ENCODE measurements at places on chromosomes 16 and 17.

DNA sequence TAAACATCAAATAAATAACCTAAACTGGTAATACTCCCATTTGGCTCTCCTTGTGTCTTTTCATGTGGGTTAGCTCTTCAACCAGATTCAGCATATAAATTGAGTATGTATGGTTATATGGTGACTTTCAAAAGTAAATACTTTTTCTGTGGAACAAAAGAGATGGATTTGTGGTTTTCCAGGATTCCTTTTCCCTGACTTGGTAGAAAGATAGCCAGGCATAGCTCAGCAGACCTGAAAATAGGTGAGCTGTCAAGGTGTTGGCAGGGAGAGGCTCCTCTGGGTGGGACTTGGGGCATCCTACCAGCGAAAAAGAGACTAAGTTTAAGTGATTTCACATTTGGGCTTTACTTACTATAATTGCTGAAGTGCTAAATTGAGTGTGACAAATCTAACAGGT, 80.3 kb downstream of the FTO start:
- no peak for DNase-seq

DNA sequence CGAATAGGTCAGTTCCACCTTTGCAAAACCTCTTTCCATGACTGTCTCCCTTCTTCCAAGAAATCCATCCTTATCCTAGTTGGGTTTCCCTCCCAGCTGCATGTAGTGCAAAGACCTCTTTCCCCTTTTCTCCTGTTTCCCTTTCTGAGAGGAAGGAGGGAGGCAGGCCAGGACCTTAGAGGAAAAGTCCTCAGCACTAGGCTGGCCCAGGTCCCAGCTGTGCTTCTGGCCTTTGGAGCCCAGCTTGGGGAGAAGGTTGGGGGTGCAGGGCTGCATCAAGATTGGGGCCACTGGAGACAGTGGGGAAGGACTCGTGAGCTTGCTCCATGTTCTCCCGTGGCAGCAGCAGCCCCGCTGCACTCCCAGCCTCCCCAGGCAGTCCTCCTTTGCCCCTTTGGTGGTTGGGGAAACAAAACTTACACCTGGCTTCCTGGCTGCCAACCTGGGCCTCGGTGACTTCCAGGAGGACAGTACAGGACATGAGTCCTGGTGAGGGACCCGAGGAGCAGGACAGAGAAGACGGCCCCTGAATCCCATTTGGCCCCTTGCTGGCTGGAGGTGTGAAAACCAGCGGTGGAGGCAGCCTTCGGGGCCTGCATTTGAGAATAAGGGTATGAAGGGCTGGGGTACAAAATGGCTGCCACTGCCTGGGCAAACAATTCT, 481 bp downstream of the HEXIM2 start:
- no peak for DNase-seq

GRCh38 chr17:7191571-7192270, 12.6 kb upstream of the ASGR1 start:
- peak; percentile 3 for DNase-seq

GRCh38 chr16:65704866-65705265, 583.0 kb upstream of the CDH11 start:
- DNase-seq: no peak

DNA sequence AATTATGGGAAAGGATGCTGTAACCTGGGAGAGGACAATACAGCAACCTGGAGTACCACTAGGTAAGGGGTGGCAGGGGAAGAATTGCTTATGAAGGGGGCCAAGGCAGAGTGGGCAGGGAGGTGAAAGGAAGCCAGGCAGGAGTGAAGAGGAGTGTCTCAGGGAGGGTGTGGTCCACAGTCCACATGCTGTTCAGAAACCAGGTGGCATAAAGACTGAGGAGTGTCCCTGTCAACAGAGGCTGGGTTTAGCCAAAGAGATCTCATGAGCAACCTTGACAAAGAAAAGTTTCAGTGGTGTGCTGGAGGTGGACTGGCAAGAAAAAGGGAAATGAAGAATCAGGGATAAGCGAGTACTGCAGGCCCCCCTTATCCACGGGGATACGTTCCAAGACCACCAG, 88.4 kb downstream of the SPACA3 start:
- DNase-seq: no peak

DNA sequence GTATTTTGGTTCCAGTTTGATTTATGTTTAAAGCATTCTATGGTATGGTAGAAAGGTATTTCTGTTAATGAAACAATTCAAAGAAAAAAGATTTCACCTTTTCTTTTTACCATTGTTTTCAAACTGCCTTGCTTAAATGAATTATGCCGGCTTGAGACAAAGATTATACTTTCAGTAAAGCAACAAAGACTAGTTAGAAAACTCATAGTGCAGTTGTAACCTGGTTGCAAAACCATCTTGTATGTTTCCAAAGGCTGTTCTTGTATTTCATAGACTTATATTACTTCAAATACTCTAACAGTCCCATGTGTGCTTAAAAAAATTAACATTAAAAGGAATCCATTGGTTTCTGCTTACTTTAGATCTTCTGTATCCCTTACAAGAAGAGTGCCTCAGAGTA, 118.5 kb upstream of the NACA2 start:
- DNase-seq: no peak

DNA sequence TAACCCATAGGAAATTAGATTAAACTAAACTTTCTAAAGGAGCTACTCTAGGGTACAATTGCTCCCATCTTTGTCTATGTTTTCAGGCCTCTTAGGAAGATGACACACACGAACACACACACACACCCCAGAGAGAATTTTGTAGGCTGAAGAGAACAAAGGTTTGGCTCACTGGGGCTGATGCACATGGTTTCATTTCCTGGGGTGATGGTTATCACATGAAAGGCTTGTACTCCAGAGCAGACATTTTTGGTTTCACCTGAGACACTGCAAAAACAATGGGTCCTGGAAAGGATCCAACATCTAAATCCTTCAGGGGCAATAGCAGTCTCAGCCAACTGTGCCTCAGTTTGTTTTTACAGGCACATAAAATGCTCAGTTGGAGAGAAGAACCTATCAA, 62.8 kb downstream of the GRB7 start:
- no peak for DNase-seq

DNA sequence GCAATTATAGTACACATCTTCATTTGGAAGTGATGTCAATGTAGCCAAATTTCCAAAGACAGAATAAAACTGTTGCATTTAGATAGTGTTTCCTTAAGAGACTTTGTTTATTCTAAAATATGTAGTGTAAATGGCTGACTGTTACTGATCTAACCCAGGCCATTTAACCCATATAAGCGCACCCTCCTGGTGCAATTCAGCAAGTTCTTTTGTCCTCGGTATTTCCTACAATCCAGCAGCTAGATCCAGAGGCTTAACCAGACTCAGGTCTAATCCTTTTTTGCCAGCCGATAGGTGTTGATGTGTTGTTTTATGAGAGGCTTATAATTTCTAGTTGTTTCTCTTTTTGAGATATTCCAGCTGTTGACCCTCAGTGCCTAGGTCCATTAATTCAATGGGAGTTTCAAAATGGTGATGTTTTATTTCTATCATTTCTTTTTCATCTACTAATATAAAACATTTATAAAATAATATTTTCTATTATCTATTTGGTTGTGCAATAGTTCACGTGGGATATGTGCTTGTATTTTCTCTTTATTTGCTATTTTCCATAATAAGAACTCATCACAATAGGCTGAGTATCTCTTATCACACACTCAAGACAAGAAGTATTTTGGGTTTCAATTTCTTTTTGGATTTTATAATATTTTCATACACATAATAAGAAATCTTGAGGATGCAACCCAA, 14.5 kb downstream of the ABCA9 start:
- DNase-seq: no peak

- peak; percentile 9 for DNase-seq
Observed at GRCh38 chr17:48610282-48611211, at the start of gene HOXB7. TSS of gene HOXB7 (minus strand) at chr17:48611017. CDS start at chr17:48610918, 99 bp downstream.

DNA sequence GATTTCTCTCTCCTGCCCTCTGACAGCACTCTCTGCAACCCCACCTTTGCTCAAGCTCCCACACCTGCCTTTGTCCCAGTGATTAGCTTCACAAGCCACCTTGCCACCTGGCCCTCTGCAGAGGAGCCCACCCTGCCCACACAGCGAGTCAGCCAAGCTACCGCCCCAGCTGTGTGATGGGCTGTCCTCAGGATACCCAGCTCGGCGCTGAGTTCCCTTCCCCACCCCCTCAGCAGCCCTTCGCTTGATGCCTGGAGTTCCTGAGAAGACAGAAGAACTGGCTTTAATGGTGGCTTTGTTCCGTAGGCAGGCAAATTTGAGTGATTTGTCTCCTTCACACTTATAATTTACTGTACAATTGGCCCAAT, 266.4 kb downstream of the CBLN1 start:
- DNase-seq: no peak

GRCh38 chr16:68406458-68407152, 41.7 kb downstream of the SMPD3 start:
- no peak for DNase-seq

DNA sequence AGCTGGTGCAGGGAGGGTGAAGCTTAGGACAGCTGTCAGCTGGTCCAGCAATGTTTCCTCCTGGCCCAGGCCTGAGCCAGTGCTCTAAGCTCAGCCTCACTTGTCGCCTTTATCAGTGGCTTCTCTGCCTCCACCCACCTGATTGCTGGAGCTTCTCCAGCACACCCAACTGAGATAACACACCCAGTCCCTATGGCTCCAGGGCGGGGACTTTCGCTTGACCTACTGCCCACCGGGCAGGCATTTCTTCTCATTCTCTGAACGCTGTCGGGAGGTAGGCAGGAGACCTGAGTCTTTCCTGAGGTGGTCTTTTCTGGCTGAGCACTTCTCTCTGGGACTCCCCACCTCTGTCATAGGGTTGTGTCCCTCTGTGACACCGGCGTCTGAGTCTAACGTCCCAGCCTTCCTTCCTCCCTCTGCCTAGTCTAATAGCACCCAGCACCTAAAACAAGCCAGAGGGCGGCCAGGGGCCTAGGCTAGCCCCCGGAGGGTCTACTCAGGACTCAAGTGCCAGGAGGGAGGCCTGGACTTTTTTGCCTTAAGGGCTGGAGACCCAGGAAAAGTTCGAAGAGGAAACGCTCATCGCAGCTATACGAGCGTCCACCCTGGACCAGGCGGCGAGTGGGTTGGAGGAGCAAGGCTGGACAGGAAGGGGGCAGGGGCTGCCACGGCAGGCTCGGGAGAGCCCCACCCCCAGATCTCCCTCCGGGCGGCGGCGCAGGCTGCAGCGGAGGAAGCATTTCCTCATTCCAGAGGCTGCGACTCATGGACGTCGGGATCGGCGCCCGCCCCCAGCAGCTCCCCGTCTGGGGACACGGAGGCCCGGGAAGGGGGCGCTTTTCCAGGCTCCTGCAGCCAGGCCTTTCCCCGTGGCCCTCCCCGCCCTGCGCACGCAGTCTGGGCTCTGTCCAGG, 756 bp downstream of the TAX1BP3 start:
- peak; percentile 40 for DNase-seq

- no peak for DNase-seq
Observed at GRCh38 chr17:81069135-81069645, 34.2 kb downstream of the BAIAP2 start.

Data from NCI-H446 treated with DMSO at 0.1 percent for 48 hours (cell line).